Stimulated activated CD8-positive, alpha-beta memory T cell treated with anti-CD3 and anti-CD28 coated beads, Interleukin-4, amount 100 ng/mL, for 1 hour (primary cell): ENCODE measurements at places on chromosomes 3 and 15.

DNA sequence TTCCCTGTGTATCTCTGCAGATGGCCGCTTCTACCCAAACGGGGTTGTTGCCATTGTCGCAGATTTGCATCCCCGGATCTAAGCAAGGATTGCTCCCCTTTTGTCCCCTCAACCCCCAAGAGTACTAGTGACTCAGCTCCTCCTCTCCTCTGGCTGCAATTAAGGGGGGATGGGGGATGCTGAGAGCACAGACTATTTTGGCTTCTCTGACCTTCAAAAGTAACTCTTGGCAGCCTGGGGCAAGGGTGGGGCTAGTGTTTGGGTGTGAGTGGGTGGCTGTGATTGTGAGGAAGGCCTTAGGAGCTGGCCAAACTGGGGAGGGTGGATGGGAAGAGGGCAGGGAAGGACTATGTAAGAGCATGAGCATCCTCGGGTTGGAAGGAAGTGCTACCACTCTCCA lies 1.2 kb upstream of the MAP1A start:
- DNase-seq = no peak

DNA sequence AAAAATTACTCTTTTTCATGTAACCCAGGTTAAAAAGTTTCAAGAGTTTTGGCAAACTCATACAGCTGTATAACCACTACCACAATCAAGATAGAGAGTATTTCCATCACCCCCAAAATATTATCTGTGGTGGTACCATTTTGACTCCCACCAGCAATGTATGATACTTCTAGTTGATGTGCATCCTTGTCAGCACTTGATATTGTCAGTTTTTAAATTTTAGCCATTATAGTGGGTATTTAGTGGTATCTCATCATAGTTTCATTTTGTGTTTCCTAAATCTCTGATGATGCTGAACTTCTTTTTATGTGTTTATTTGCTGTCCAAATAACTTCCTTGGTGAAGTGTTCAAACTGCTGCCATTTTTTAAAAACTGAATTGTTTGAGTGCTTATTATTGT lies 14.6 kb downstream of the CTDSPL start:
- DNase-seq = no peak

DNA sequence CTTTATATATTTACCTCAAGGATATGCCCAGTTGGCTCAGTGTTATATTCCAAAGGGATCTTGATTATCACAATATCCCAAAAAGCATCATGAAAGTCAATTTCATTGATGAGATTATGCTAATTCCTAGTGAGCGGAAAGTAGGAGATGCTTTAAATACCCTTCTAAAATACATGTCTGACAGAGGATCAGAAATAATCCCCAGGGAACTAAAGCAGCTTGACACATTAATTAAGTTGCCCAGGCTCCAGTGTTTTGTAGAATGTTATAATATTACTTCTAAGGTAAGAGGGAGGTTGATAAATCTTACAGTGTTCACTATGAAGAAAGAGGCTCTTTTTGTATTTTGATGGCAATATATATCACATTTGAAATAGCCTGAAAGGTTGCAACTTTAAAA lies 767.5 kb upstream of the ROBO1 start:
- no peak for DNase-seq

- no peak for DNase-seq
These were observed 23.1 kb downstream of the CRTC3 start for GRCh38 chr15:90552929-90553211.

- DNase-seq = no peak
These were observed 48.6 kb downstream of the CMSS1 start for GRCh38 chr3:99866261-99866761.

- DNase-seq = no peak
These were observed 37.1 kb downstream of the ADAMTS9 start for GRCh38 chr3:64650715-64651114.

- DNase-seq = no peak
These were observed 5.3 kb upstream of the APEH start for GRCh38 chr3:49668861-49669260.

- no peak for DNase-seq
These were observed 52.6 kb upstream of the ATP11B start for GRCh38 chr3:182740710-182741109.

DNA sequence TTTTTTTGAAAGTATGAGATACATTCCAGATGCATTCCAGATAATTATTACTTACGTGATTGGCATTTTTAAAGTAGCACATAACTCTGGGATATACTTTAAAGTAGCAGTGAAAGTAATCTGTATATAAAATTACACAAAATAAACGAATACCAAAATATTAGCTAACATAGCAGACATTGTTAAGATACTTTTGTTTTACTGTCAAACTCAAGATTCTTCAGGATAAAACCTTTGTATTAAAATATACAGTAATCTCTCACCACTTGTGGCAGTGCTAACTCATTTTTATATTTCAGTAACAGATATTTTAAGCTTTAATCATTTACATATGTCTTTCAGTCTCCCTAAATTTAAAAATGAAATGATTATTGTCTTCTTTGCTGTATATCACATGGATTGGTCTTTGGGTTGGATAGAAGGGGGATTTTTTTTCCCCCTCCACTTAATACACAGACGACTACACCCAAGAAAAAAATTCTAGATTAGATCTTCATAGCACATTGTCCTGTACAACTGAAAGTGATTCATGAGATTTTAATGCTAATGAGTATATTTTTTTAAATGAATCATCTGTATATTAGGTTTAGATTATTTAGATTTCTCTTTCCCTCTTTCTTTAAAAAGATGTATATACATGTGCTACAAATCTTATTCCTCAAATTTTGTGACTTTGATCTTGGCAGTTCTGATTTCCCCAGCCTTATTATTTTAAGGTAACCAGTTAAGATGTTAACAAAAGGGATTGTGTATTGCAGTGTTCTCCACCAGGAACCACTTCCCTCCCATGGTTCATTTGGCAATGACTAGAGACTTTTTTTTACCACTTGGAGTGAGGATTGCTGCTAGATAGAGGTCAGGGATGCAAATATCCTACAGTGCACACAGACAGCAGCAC lies 24.5 kb upstream of the EBLN2 start:
- DNase-seq = no peak

- DNase-seq = no peak
These were observed 1.2 kb downstream of the MEX3B start for GRCh38 chr15:82044373-82045178.

- no peak for DNase-seq
These were observed 104.9 kb downstream of the AQP9 start for GRCh38 chr15:58243070-58243469.

DNA sequence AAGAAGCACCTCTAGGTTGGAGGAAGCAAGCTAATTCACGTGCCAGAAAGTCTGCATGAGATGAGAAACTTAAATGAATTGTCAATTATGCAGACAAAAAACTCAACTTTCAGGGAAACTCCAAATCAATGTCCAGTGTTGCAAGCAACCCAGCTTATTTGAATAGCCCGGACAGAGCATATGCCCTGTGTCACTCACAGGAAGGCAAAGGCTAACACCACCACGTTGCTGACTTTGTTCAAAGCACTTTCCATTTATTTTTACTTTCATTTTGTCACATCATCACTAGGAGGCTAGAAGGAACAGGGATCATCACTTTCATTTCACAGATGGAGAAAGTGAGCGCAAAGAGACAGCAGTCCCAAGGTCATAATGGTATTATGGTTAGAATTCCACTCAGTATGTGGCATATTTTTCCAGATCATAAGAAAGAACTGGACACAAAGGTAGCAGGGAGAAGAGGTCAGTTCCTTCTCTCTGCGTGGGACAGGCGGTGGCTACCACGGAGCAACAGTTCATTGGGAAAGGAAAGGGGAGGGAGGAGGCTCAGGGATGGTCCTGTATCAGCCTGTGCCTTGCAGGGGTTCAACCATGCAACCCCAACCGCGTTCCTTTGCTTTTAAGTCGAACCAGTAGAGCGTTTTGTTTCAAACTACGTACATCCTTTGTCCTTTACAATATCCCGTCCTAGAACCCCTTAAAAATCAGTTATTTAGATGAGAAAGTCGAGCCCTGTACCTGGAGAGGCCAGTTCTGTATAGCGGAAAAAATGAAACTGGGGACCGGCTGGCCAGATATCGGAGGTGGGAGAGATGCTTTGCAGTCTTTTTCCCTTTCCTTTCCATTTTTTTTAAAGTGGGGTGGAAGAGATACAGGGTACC lies 1.1 kb downstream of the HEG1 start:
- no peak for DNase-seq

DNA sequence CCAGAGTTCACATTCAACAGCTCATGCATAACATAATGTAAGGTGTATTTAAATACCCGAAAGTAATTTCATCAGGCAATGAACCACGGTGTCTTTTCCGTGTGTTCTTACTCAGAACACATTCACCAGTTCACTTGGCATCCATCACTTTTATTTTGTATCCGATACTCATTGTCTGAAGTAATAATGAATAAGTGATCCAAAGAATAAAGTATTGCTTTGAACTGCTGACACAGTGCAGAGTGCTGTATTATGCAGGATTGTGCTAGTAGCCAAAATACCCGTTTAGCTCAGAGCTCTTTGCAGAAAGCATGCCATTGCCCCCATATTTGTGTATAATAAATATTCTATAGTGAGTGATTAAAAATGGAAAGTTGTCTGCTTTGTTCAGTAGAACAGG lies 460.9 kb upstream of the KCNMB2 start:
- no peak for DNase-seq

GRCh38 chr3:14334136-14334535 lies 68.3 kb upstream of the SLC6A6 start:
- no peak for DNase-seq

- DNase-seq = no peak
These were observed 50.8 kb downstream of the CRTC3 start for GRCh38 chr15:90580541-90580940.

DNA sequence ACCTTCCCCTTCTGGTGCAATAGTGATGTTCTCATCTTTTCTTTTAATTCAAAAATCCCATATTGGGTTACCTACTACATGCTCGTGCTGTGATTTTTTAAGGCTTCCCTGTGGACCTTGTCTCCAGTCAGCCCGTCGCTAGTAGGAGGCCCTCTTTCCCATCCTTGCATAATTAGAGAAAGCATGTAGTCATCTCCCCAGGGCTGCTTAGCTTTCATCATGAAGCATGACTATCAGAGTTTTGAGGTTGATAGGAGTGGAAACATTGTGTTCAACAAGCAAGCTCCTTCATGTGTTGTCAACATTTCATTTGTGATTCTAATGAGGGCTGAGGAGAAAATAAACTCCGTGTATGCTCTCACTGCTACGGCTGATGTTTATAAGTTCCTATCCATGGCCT lies 8.7 kb upstream of the LRTM1 start:
- no peak for DNase-seq

DNA sequence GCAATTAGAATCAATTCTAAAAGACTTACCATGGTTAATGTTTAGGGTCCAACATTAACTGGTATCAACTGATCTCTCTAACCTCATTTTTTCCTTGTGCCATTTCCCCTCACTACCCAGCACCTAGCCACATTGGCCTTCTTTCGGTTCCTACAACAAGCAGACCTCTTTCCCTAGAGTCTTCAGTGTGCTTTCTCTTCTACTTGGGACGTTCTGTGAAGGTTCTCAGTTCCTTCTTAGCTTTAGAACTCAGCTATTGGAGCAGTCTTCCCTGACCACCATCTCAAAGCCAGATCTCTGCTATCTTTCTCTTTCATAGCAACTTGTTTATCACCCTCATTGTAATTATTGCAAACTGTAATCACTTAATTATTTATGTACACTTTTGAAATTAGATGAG lies 31.5 kb upstream of the MINDY4B start:
- DNase-seq = no peak

DNA sequence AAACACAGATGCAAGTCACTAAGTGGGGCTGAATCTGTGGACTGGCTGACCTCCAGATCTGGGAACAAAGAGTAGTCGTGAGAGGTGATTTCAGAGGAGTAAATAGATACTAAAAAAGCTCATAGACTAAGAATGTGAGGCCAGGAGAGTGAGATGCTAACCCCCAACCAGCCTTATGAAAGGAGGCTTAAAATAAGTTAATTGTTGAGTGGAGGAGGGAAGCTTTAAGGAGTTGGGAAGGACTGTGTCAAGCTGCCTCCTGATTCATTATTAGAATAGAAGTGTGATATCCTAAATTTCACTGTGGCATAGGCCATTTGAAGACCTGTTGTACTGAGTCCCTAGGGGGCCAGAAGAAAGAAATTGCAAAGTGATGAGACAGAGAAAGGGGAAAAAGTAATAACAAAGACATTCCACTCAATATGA lies 107.6 kb downstream of the RBPMS2 start:
- no peak for DNase-seq

- DNase-seq = no peak
These were observed 1.1 kb upstream of the EIF2B5 start for GRCh38 chr3:184133840-184134745.

- no peak for DNase-seq
These were observed 51.6 kb upstream of the CMTM7 start for GRCh38 chr3:32340039-32340438.

DNA sequence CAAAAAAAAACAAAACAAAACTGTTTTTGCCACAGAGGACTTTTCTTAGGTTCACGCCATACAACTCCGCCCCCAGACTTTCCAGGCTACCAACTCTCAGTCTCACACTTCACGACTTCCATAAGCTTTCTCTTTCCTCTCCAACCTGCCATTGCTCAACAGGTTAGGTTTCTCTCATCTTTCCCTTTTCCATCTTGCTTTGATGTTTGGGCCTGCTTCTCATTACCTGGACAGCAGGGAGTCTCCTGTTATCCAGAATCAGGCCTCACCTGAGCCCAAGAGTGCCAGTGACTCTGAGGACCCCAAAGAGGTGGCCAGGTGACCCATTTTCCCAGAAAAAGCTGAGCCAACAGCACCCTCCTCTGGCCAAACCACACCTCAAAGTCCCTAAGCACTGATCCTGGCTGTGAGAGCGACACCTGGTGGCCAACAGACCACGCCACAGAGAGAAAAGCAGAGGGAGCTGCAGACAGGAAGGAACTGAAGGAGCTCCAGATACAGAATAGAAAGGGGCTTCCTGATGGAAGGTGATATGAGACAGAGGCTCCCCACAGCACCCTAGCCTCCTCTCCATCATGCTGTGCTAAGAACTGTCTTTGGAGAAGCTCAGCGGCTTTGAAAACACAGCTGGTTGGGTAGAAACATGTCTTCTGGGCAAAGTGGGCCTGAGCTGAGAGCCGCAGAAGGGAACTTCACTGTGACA lies 4.0 kb downstream of the CCDC51 start:
- DNase-seq = peak; percentile 67

DNA sequence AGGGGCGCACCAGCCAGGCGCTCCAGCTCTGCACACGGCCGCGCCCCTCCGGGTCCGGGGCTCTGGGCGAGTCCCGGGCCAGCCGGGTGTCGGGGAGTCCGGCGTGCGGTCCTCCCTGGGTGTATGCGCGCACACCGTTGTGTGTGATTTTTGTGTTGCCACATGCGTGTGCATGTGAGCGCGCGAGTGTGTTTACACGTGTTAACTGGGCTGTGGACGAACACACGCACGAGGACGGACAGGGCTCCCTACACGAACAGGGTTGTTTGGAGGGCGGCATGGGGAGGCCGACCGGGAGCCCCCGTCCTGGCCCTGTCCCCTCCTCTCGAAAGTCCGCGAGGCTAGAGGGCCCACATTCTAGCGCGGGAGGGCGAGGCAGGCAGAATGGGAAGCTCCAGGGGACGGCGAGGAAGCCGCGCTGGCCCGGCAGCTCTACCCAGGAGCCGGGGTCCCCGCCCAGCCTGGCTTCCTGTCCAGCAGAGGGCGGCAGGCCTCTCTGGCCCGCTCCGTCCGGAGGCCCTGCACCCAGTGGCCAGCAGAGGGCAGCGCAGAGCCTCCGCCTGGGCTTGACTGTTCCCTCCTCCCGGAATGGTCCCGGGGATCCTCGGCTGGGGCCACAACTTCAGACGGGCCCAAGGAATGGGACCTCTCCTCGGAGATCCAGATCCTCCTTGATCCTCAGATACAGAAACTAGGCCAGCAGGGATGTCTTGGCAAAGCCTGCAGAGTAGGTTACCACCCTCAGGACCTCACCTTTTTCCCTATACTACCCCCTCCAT lies 611 bp upstream of the LINGO1 start:
- DNase-seq = peak; percentile 20
